Effector memory CD4-positive, alpha-beta T cell (primary cell): ENCODE measurements at places on chromosomes 4 and X.

- H3K27ac ChIP-seq = no peak overlapping the region
- no peaks in the 10 kb centered on the region for H3K27me3 ChIP-seq
- DNase-seq = no peak
- no peaks in the 10 kb centered on the region for H3K4me1 ChIP-seq
- no peaks in the 10 kb centered on the region for H3K36me3 ChIP-seq
Observed at GRCh38 chrX:148615491-148615890, 115.1 kb downstream of the AFF2 start.

DNA sequence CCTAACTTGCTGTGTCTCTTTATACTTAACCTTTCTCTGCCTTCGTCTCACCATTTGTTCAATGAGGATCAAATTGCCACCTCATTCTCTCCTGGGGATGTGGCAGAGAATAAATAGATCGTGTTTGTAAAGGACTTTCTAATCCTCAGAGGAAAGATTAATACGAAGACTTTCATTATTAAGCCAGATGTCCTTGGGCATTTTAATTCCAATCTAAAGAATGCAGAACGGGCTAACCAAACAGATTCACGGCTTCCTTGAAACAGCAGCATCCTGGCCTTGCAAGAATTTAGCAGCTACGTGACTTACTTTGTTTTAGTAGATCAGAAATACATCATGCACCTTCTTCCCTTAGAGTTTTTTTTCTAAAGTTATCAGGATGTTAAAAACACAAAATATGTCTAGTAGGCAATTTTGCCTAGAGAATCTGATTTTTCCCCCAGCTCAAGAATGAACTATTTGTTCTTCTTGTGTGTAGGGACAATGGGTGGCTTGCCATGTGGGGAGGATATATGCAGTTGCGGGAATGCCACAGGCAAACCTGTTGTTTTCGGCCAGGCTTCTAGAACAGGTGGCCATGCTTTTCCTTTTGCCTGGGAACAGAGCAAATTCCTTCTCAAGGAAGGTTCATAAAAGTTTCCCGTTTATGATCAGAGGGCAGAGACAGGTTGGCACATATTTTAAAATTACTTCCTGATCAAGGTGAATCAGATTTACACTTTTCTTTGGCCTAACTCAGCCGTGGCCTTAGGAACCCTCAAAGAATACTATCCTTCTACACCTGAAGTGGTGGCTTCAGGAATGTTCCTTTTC lies 3.0 kb downstream of the MID1 start:
- H3K4me1 ChIP-seq = no peaks in the 10 kb centered on the region
- no peaks in the 10 kb centered on the region for H3K27me3 ChIP-seq
- H3K36me3 ChIP-seq = no peaks in the 10 kb centered on the region
- no peak overlapping the region for H3K4me3 ChIP-seq
- no peak overlapping the region for H3K27ac ChIP-seq

GRCh38 chrX:17564689-17565409 lies 172.4 kb upstream of the SCML1 start:
- no peaks in the 10 kb centered on the region for H3K27me3 ChIP-seq
- H3K27ac ChIP-seq = no peak overlapping the region
- no peaks in the 10 kb centered on the region for H3K4me1 ChIP-seq
- H3K36me3 ChIP-seq = no peaks in the 10 kb centered on the region
- DNase-seq = no peak

- H3K27me3 ChIP-seq = no peaks in the 10 kb centered on the region
- no peaks in the 10 kb centered on the region for H3K4me1 ChIP-seq
- no peak overlapping the region for H3K4me3 ChIP-seq
Observed at GRCh38 chr4:32148111-32148666, 1428.0 kb downstream of the PCDH7 start.

DNA sequence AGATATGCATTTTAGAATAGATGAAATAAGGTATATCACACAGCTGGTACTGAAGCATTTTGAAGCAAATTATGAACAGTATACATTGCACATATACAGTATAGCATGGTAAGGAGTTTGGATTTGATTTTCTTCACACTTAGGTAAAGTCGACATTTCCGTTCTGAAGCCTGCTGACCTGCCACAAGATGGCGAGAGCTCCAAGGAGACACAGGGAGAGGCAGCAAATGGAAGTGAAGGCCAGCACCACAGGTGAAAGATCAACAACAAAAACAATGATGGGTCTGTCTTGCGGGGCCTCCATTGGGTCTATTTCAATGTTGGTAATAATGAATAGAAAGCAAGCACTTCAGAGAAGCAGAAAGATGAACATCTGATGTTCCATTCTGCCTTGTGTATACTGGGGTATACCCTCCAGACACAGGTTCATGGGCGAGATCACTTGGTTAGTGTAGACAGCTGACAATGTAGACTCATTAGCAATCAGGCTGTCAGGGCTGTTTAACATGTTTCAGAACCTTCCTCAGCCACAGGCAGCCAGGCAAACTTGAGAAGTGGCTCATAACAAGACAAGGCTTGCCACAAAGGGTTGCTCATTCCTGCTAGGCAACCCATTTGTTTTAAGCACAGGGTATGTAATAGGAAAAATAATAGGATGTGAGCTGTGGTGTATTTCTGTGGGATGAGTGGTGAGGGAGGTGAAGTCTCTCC lies 21.4 kb upstream of the NOX1 start:
- no peaks in the 10 kb centered on the region for H3K36me3 ChIP-seq
- no peaks in the 10 kb centered on the region for H3K4me1 ChIP-seq
- H3K4me3 ChIP-seq = no peak overlapping the region
- no peaks in the 10 kb centered on the region for H3K27me3 ChIP-seq
- no peak for DNase-seq
- H3K27ac ChIP-seq = no peak overlapping the region

- no peak overlapping the region for H3K27ac ChIP-seq
- H3K36me3 ChIP-seq = no peaks in the 10 kb centered on the region
- no peaks in the 10 kb centered on the region for H3K4me1 ChIP-seq
Observed at GRCh38 chrX:45980726-45981125, 564.5 kb downstream of the ZNF674 start.

DNA sequence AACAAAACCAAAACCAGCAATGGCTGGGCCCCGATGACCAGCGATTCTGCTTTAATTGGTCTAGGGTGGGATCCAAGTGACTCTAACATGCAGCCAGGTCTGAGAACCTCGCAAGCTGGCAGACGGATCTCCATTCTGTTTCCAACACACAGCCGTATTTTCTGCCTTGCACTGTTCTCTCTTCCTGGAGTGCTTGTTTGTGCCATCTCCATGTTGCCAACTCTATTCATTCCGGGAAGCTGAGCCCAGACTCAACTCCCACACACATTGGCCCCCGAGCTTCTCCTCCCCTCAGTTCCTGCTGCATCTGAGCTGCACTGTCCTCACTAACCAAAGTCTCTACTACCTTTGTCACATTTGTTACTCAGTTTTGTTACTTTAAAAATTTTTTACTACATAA lies 35.6 kb downstream of the GEMIN8 start:
- H3K36me3 ChIP-seq = no peaks in the 10 kb centered on the region
- H3K27me3 ChIP-seq = no peaks in the 10 kb centered on the region
- no peak overlapping the region for H3K4me3 ChIP-seq
- H3K27ac ChIP-seq = no peak overlapping the region

DNA sequence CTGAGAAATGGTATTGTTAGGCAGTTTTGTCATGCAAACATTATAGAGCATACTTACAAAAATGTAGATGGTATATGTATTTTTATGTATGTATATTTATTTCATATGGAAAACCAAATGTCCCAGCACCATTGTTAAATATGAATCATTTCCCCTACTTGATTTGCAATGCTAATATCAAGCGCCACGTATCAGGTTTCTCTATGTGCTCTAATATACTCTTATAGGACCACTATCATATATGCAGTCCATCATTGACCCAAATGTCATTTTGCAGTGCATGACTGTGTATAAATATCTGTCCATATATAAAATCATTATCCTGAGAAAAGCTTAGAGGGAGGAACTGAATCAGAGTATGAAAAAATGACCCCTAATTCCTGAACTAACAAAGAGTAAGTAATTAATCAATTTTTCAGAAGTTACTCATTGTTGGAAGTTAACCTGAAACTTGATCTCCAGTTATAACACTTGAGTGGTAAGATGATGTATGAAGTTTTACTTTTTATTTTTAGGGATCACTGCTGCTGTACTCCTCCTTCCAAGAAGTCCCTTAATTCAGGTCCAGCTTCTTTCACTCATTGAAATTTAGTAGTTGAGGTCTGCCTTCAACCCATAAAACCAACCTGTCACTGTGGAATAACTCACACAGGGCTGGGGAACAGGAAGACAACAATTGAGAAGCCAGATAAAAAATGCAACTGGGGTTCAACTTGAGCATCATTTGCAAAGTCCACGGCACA lies 134.8 kb upstream of the LDB2 start:
- no peaks in the 10 kb centered on the region for H3K4me1 ChIP-seq
- no peak for DNase-seq
- no peak overlapping the region for H3K4me3 ChIP-seq
- no peaks in the 10 kb centered on the region for H3K36me3 ChIP-seq
- H3K27me3 ChIP-seq = no peaks in the 10 kb centered on the region

GRCh38 chr4:7676398-7676922 lies 241.7 kb upstream of the PSAPL1 start:
- H3K4me1 ChIP-seq = no peaks in the 10 kb centered on the region
- H3K4me3 ChIP-seq = no peak overlapping the region
- no peaks in the 10 kb centered on the region for H3K27me3 ChIP-seq
- no peak overlapping the region for H3K27ac ChIP-seq

GRCh38 chr4:185559915-185560281 lies 24.6 kb upstream of the PDLIM3 start:
- no peak overlapping the region for H3K4me3 ChIP-seq
- no peaks in the 10 kb centered on the region for H3K4me1 ChIP-seq
- DNase-seq = no peak
- peaks cover 3% of the 10 kb centered on the region for H3K27me3 ChIP-seq
- no peaks in the 10 kb centered on the region for H3K36me3 ChIP-seq
- H3K27ac ChIP-seq = no peak overlapping the region

GRCh38 chr4:17664755-17665154 lies 50.3 kb downstream of the MED28 start:
- H3K27me3 ChIP-seq = no peaks in the 10 kb centered on the region
- no peaks in the 10 kb centered on the region for H3K4me1 ChIP-seq
- no peak overlapping the region for H3K27ac ChIP-seq
- H3K36me3 ChIP-seq = no peaks in the 10 kb centered on the region
- no peak overlapping the region for H3K4me3 ChIP-seq
- DNase-seq = no peak

DNA sequence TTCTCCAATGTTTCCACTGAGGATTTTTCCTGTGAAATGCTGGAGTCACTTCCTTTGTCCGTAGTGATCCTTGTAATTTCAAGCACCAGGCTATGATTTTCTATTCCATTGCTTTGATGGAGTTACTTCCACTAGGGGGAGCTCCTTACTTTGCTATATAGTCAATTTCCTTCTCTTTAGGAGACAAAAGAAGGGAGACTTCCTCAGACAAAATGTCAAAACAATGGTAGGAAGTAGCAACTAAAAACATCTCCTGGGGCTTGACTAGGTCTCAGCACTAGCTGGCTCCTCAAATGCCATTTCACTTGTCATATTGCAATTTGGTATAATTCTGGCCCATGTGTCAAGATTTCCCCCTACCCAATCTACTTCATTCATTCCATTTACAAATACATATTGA lies 24.1 kb downstream of the ZCCHC12 start:
- H3K36me3 ChIP-seq = no peaks in the 10 kb centered on the region
- no peak for DNase-seq
- no peak overlapping the region for H3K4me3 ChIP-seq

DNA sequence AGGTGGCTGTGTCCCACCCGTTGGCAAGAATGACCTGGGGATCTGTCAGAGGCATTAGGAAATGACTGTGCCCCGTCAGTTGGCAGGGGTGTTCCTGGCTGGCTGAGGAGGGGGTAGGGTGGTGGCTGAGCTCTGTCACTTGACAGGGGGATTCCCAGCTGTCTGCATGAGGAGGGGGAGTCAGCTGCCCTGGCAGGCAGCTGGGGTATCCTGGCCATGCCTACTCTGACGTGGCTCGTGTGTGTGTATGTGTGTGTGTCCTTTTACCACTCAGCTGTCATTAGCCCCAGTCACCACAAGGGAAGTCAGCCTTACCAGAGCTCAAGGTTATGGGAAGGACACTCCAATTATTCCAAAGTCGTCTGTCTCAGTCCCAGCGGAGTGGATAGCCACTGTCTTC lies 93.2 kb downstream of the EFNB1 start:
- H3K36me3 ChIP-seq = no peaks in the 10 kb centered on the region
- H3K4me1 ChIP-seq = no peaks in the 10 kb centered on the region
- H3K27me3 ChIP-seq = no peaks in the 10 kb centered on the region
- no peak for DNase-seq

- DNase-seq = no peak
- H3K4me3 ChIP-seq = no peak overlapping the region
- no peaks in the 10 kb centered on the region for H3K36me3 ChIP-seq
- H3K4me1 ChIP-seq = no peaks in the 10 kb centered on the region
- H3K27me3 ChIP-seq = no peaks in the 10 kb centered on the region
Observed at GRCh38 chr4:176123710-176124407, 58.2 kb downstream of the WDR17 start.

DNA sequence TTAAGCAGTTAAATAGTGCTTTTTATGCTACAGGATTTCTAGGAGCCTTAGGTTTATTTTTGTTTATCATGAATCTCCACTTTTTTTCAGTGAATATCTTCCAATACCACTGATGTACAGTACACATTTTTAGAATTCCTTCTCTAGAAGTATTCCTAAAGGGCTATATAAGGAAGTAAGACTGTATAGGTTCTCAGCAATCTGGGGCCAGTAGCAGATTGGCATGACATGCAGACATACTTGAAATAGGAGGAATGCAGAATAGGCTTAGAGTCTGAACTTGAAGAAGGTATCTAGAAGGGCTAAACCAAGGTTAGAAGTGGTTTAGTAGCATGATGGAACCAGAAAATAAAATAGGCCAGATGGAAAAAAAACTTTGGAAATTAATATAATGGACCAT lies 29.8 kb downstream of the HEPH start:
- no peaks in the 10 kb centered on the region for H3K4me1 ChIP-seq
- no peak for DNase-seq
- no peak overlapping the region for H3K27ac ChIP-seq
- H3K27me3 ChIP-seq = peaks cover under 1% of the 10 kb centered on the region
- no peak overlapping the region for H3K4me3 ChIP-seq
- H3K36me3 ChIP-seq = no peaks in the 10 kb centered on the region

- H3K4me3 ChIP-seq = no peak overlapping the region
- no peak for DNase-seq
- no peaks in the 10 kb centered on the region for H3K4me1 ChIP-seq
- H3K27ac ChIP-seq = no peak overlapping the region
- no peaks in the 10 kb centered on the region for H3K27me3 ChIP-seq
- no peaks in the 10 kb centered on the region for H3K36me3 ChIP-seq
Observed at GRCh38 chr4:20984576-20984836, 284.2 kb downstream of the PACRGL start.

GRCh38 chr4:182339221-182339641 lies 96.0 kb downstream of the TENM3 start:
- no peaks in the 10 kb centered on the region for H3K36me3 ChIP-seq
- no peak overlapping the region for H3K27ac ChIP-seq
- H3K4me1 ChIP-seq = no peaks in the 10 kb centered on the region
- H3K4me3 ChIP-seq = no peak overlapping the region
- no peak for DNase-seq
- H3K27me3 ChIP-seq = no peaks in the 10 kb centered on the region

- no peaks in the 10 kb centered on the region for H3K27me3 ChIP-seq
- H3K4me3 ChIP-seq = no peak overlapping the region
- H3K36me3 ChIP-seq = no peaks in the 10 kb centered on the region
- no peaks in the 10 kb centered on the region for H3K4me1 ChIP-seq
- DNase-seq = no peak
Observed at GRCh38 chr4:176800891-176801534, 8.3 kb upstream of the VEGFC start.

GRCh38 chr4:117678861-117679260 lies 355.4 kb upstream of the NDST3 start:
- no peaks in the 10 kb centered on the region for H3K4me1 ChIP-seq
- H3K27me3 ChIP-seq = no peaks in the 10 kb centered on the region
- no peak for DNase-seq
- no peak overlapping the region for H3K4me3 ChIP-seq
- H3K27ac ChIP-seq = no peak overlapping the region
